ENCODE measurements at places on chromosomes 2 and 18.

DNA sequence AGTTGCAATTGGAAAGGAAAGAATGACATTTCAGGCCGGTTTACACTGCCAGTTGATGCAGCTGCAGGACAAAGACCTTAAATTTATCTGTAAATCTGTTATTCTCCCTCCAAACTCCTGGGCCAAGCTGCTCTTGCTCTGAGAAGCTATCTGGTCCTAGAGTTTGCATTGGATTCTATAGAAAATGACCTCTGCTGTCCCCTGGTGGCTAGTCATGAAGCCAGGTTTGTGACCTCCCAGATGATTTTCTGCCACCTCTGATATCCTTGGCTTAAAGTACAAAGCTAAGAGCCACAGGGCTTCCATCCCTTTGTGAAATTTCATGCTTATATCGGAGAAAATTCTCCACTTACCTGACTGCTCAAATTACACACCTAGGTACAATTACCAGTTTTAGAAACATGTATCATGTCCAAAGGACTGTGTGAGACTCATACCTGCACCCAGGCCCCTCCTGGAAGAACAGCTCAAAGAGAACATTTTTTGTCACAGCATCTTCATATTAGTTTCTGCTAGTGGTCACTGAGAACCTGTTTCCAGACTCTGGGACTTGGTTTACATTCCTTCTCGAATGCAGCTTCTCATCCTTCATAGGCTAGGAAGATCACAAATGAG, 28.9 kb upstream of the IER3IP1 start:
- no peak for DNase-seq

DNA sequence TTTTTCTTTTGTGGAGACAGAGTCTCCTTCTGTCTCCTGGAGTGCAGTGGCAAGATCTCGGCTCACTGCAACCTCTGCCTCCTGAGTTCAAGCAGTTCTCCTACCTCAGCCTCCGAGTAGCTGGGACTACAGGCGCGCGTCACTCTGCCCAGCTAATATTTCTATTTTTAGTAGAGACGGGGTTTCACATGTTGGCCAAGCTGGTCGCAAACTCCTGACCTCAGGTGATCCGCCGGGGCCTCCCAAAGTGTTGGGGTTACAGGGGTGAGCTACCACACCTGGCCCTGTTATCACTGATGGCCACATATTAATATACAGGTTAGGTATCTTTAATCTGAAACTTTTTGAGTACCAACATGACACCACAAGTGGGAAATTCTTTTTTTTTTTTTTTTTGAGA, 3.4 kb downstream of the MRPL35 start:
- DNase-seq, result no peak

DNA sequence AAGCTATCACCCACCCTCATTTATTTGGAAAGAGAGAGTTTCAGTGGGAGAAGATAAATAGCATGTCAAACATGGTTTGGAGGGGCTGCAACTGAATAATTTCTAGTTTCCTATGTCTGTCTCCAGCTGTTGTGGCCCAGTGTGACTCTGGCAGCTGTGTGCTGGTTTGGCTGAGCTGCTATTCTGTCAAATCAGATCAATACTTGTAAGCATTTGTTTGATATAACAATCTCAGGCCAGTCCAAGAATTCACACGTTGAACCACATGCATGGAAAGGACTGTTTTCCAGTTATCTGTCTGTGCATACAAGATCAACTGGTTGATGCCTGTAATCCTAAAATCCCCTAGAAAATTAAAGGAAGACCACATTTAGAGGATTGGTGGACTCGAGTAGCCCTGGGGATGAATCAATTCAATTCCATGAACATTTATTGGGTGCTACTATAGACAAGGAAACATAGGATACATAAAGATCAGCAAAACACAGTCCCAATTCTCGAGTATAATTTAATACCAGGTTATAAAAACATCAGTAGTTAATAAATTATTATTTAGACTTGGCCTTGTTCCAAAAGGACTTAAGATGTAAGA, 209.0 kb upstream of the PARD3B start:
- no peak for DNase-seq

DNA sequence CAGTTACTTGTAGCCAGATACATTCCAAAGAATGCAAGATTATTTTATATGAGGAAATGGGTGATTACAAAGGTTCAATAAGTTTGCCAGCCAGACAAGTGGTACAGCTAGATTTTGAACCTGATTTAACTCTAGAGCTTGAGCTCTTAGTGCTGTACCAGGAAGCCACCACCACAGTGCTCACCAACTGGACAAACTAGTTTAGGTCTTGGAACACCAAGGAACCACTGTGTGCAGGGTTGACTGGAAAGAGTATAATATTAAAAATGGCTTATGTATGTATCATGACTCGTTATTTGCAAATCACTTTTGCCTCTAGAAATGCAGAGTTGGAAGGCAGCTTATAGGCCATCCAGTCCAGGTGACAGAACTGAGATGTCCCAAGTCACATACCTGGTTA, 177.2 kb downstream of the TXNL1 start:
- no peak for DNase-seq

GRCh38 chr2:172380436-172381274, 46.7 kb upstream of the ITGA6 start:
- peak; percentile 47 for DNase-seq

GRCh38 chr2:126664234-126664633, 8.3 kb downstream of the GYPC start:
- no peak for DNase-seq

GRCh38 chr18:48544116-48544515, 5.3 kb downstream of the CTIF start:
- no peak for DNase-seq

DNA sequence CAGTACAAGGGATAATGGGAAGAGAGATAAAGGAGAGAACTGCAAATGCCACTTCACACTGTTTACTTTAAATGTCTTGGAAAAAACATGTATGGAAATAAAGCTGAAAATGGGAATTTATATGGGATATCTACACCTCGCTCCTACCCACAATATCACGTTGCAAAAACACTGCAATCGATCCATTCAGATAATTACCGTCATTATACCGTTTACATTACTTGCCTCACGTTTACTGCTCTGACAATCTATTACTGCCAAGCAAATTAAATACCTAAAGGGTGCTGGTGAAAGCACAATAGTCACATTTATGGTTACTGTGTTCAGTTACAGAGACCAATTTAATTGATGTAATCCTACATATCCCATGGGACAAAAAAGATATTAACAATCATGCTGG, 214.7 kb upstream of the LYPD1 start:
- DNase-seq, result no peak

- no peak for DNase-seq
These were observed 26.5 kb upstream of the KCNF1 start for GRCh38 chr2:10885094-10885860.

DNA sequence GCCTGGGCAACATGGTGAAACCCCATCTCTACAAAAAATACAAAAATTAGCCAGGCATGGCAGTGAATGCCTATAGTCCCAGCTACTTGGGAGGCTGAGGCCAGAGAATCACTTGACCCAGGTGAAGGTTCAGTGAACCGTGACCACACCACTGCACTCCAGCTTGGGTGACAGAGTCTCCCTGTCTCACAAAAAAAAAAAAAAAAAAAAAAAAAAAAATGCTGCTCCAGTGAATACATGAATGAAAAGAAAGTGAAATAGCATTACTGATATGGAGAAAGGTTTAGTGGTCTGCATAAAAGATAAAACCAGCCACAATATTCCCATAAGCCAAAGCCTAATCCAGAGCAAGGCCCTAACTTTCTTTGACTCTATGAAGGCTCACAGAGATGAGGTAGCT, 44.5 kb downstream of the METTL8 start:
- DNase-seq, result no peak

- DNase-seq, result no peak
These were observed 10.4 kb upstream of the CAVIN2 start for GRCh38 chr2:191857259-191857805.

DNA sequence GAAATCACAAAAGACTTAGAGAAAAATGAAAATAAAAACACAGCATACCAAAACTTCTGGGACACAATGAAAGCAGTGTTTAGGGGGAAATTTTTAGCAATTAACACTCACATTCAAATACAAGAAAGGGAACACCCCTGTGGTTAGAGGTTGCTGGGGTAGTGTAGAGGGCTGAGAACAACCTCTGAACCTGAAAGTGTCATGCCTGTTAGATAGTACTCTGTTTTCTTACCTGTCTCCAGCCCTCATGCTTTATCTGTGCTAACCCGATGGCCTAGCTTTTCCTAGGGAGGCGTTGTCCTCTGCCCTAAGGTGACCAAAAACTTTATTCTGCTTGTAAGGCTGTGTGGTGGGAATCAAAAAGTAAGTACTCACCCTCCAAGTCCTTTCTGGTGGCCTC, 122.6 kb upstream of the OTX1 start:
- no peak for DNase-seq

DNA sequence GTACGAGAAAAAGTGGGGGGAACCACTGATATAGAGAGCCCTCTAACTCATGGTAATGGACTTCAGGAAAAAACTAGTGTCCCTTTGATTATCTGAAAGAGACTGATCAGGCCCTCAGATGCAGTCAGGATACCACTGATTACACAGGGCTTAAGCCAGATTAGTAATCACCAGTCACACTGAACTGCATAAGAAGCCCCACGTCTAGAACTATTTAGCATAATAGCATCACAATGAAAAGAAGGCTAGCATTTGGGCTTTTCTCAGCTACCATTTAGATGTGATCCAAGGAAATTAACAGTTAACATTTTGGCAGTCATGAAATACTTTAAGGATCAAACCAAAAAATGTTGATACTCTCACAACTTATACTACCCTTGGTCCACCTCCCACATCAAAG, 813.1 kb upstream of the POU3F3 start:
- DNase-seq, result no peak

GRCh38 chr2:215617060-215617824, 181.4 kb upstream of the FN1 start:
- no peak for DNase-seq

GRCh38 chr2:58571181-58571852, 330.2 kb upstream of the FANCL start:
- DNase-seq, result peak; percentile 69

DNA sequence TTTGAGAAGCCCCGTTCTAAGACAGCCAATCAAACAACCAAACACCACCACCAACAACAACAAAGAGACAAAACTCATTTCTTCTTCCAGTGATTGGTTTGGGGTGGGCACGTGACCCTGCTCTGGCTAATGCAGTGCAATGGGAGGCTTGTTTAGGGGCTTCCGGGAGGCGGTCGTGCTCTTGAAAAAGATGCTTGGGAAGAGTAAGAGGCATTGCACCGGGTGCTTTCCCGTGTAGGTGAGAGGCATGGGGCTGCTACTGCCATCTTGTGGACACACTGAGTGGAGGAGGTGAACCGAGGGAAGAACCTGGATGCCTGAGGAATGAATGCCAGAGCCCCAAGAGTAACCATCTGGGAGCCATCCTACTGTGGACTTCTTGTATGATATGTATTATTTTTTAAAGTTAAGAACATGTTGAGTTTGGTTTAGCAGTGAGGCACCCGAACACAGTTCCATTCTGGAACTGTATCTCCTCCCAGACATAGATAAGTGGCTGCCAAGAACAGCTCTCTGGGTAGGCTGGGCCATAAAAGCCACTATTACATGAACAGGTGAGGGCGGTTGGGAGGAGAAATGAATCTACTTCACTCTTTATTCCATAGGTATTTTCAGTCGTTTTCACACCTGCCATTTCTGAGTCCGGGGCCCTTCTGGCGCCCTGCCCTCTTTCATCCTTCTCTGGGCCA, 19.1 kb upstream of the ARHGAP25 start:
- DNase-seq, result no peak

DNA sequence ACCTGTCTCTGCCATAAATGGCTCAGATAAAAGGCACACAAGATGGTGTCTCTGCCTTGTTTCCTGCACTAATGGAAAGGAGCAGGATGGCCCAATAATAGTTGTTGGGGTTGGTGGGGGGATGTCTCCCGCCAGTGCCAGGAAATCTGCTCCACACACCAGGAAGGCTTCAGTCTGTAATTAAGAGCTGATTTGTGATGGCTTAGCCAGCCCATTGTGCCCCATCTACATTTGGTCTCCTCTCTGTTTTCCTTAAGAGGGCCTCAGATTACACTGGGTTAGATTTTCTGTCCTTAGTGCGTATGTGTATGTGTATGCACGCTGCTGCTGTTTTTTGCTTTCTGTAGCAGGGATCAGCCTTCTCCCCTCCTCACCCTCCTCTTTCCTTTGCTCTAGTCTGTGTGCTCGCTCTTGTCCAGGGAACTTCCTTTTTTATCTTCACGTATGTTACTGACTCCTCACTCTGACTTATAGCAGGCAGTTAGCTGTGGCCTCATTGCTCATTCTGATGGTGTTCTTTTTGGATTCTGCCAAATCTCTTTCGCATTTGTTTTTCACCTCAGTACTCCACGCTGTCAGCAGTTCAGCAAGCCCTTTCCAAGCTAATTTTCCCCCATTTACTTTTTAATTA, 33.4 kb upstream of the MGAT5 start:
- DNase-seq, result peak; percentile 62

DNA sequence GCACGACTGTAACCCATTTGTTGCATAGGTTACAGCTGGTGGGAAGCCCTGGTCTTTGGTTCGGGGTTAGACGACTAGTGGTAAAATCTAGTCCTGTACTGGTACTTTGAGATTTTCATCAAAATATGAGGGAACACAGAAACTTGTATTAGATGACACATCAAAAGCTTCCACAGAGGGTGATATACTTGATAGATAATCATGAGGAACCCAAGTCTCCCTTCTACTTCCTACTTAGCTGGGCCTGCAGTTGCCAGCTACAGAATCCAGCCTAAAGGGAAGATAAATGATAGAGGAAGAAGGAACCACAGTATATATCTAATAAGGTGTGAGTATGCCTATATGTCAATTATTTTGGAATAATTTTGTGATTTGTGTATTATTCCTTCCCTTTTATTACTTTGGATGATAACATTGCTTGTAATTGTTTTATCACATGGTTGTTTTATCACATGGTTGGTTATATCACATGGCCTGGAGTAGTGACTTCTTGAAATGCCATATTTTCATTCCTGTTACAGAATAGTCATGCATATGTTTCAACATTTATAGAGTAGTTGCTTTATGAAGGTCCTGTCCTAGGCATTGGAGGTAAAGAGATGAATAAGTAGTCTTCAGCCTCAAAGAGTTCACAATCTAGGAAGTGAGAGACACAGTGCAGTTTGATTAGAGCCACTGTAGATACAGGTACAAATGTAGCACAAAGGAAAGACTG, 2.9 kb downstream of the AGPS start:
- DNase-seq, result no peak
